Placental pericyte (primary cell): ENCODE measurements at places on chromosomes 6 and 20. TPM values are rescaled to one million over a fixed set of nuclear protein-coding genes. Genes with fewer than 3 reads are reported as not detected.

The STMND1 gene
- total RNA-seq = not detected in 2 replicates

The ZC3H12D gene
- 0.14 and 0.22 TPM in 2 replicates for total RNA-seq

The PI16 gene
- 0.14 TPM in 1 of 2 replicates, not detected in the other for total RNA-seq

The ISM1 gene
- 0.29 TPM in 1 of 2 replicates, not detected in the other for total RNA-seq

The PABPC1L gene
- 14.3 and 17.3 TPM in 2 replicates for total RNA-seq
